Astrocyte of the spinal cord (primary cell): ENCODE measurements at places on chromosomes 4 and X.

- no peak for DNase-seq
These were observed 163.6 kb upstream of the FAT1 start for GRCh38 chr4:186887291-186887700.

GRCh38 chrX:136623396-136623795 lies 24.6 kb upstream of the CD40LG start:
- DNase-seq: no peak

- DNase-seq: peak; percentile 98
These were observed 3.1 kb upstream of the OCIAD2 start for GRCh38 chr4:48909697-48910096.

DNA sequence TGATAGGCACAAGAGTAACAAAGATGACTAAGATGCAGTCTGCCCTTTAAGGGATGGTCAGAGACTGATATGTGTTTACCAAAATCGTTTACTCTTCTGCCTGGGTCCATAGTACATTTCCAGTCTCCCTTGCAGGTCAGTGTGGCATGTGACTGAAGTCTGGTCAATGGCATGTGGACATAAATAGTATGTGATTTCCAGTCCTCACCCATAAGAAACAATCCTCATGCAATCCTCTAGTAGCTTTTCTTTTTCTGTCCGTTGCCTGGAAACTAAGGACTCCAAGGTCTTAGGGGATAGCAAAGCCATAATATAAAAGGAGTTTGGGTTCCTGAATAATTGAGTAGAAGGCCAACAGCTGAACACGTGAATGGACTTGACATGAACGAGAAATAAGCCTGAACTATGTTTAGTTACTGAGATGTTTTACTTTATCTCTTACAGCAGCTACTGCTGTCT lies 1.1 kb downstream of the SLC9B2 start:
- peak; percentile 62 for DNase-seq

GRCh38 chrX:40446921-40447320 lies 133.8 kb upstream of the ATP6AP2 start:
- DNase-seq: no peak

- no peak for DNase-seq
These were observed 429.2 kb upstream of the TRAM1L1 start for GRCh38 chr4:117514391-117515175.

- no peak for DNase-seq
These were observed 173.6 kb upstream of the NUDT6 start for GRCh38 chr4:123096038-123096437.

- no peak for DNase-seq
These were observed 3.6 kb upstream of the SLAIN2 start for GRCh38 chr4:48337731-48338130.

- no peak for DNase-seq
These were observed 85.7 kb upstream of the TBL1X start for GRCh38 chrX:9378980-9379696.

DNA sequence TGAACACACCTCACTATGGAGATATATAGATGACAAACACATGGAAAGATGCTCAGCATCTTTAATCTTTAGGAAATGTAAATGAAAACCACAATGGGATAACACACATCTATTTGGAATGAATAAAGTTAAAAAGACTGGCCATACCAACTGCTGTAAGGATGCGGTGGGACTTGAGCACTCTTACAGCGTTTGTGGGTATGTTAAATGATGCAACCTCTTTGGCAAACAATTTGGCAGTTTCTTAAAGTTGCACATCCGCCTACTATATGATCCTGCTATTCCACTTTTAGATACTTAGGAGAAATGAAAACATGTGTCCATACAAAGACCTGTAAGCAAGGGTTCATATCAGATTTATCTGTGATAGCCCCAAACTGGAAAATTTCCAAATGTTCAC lies 50.7 kb downstream of the MRPL1 start:
- DNase-seq: no peak

DNA sequence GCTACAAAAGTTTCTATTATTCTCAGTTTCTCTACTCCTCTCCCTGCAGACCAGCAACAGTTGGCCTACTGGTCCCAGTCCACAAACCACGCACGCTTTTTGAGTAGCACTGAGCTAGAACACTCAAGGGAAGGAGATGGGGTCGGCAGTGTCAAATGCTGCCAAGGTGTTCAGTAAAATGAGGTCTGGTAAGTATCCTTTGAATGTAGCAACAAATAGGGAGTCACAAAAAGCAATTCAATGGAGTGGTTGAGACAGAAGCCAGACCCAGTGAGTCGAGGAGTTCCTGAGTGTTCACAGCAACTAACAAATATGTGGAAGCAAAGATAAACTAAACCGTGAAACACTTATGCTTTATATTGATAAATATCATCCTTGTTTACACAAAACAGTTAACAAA lies 355.7 kb downstream of the MID1IP1 start:
- DNase-seq: no peak

DNA sequence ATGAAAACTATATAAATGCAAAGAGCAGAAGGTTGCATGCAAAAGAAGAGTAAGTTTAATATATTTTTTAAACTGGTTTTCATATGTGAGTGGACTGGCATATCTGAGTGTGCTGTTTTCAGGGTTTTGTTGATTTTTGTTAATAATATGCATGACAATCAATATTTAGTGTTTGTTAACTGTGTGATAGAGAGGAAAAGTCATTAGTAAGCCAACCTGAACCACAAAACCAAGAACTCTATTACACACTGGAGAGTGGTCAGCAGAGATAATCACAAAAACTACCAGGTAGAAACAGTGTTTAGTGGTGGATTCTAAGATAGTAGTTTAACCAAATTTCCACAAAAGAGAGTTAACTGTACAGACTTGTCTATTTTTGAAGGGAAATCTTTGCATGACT lies 396.9 kb downstream of the GASK1B start:
- no peak for DNase-seq

- DNase-seq: peak; percentile 14
These were observed 36.7 kb downstream of the DHRSX start for GRCh38 chrX:2463973-2464676.

GRCh38 chrX:93875621-93876282 lies 201.7 kb downstream of the FAM133A start:
- DNase-seq: no peak

GRCh38 chrX:73647212-73647611 lies 84.2 kb downstream of the CHIC1 start:
- DNase-seq: no peak

- DNase-seq: no peak
These were observed 360.5 kb downstream of the MID1IP1 start for GRCh38 chrX:39161611-39162255.

- no peak for DNase-seq
These were observed 23.8 kb downstream of the PPP2R2C start for GRCh38 chr4:6448476-6449170.

- no peak for DNase-seq
These were observed 45.7 kb upstream of the MID1 start for GRCh38 chrX:10666102-10666501.

- DNase-seq: no peak
These were observed 55.6 kb downstream of the RHOXF2B start for GRCh38 chrX:120021927-120022326.

- no peak for DNase-seq
These were observed 14.9 kb upstream of the PIM2 start for GRCh38 chrX:48933757-48934156.

DNA sequence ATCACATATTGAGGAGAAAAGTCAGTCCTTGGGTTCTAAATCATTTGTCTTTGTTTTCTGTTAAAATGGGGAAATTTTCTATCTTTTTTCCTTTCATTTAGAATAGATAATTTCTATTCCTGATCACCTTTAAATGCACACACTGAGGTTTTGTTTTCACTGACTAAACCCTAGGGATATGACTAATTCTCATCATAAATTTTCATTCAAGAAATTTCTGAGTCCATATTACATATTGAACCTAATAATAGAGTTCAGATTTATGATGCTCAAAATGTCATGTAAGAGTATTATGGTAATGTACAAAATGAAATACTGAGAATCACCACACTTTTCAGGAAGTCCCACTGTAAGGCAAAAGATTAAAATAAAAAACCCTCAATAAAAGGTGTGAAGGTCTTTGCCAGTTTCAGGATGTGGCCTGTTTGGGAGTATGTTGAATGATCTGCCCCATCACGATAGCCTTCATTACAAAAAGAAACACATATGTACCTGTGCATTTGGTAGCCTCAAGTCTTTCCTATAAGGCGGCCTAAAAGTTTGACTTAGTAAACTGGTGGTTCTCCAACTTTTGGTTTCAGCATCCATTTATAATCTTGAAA lies 49.4 kb downstream of the LEF1 start:
- no peak for DNase-seq

- DNase-seq: peak; percentile 69
These were observed 28.0 kb upstream of the NSUN7 start for GRCh38 chr4:40721730-40722171.

GRCh38 chrX:71256051-71256450 lies 2.1 kb upstream of the ZMYM3 start:
- no peak for DNase-seq

DNA sequence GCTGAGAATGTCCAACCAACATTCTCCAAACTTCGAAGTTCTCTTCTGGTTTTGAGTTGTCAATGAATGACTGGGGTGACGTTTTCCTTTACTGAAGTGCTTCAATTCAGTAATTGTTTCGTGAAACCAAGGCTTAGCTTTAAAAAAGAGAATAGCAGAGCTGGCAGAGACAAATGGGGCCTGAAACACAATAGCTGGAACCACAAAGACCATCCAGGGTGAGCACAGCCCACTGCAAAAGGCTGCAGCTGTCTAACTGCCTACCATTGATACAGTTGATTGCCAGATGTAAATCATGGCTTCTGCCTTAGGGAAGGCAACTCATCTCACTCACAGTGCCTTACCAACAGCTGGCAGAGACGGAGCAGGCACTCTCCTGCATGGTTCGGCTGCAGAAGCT lies 78.7 kb upstream of the ZNF518B start:
- no peak for DNase-seq

- no peak for DNase-seq
These were observed 43.4 kb downstream of the SLC9A7 start for GRCh38 chrX:46715530-46715929.

GRCh38 chr4:101259876-101260275 lies 87.5 kb downstream of the PPP3CA start:
- DNase-seq: peak; percentile 17

GRCh38 chr4:125677665-125678307 lies 363.0 kb downstream of the FAT4 start:
- DNase-seq: no peak

GRCh38 chr4:152356428-152357034 lies 179.4 kb downstream of the FBXW7 start:
- no peak for DNase-seq

DNA sequence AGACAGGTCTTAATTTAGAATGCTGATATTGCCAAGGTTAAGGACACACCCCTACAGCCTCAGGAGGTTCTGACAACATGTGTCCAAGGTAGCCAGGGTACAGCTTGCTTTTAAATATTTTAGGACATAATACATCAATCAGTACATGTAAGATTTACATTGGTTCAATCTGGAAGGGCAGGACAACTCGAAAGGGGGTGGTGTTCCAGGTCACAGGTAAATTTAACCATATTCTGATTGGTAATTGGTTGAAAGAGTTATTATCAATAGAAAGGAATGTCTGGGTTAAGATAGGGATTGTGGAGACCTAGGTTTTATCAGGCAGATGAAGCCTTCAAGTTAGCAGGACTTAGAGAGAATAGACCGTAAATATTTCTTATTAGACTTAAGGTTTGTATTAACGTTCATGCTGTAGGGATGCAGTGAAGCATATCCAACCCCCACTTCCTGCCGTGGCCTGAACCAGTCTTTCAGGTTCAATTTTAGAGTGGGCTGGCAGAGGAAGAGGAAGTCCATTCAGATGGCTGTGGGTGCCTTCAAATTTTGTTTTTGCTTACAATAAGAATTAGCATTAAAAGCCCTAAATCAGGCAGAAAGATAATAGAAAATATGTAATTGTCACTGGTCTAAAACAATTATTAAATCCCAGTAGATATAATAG lies 136.5 kb upstream of the GALNTL6 start:
- no peak for DNase-seq

- DNase-seq: no peak
These were observed 110.6 kb upstream of the PPARGC1A start for GRCh38 chr4:24000470-24000831.

- DNase-seq: no peak
These were observed 233.5 kb downstream of the DCTD start for GRCh38 chr4:182683661-182684060.

DNA sequence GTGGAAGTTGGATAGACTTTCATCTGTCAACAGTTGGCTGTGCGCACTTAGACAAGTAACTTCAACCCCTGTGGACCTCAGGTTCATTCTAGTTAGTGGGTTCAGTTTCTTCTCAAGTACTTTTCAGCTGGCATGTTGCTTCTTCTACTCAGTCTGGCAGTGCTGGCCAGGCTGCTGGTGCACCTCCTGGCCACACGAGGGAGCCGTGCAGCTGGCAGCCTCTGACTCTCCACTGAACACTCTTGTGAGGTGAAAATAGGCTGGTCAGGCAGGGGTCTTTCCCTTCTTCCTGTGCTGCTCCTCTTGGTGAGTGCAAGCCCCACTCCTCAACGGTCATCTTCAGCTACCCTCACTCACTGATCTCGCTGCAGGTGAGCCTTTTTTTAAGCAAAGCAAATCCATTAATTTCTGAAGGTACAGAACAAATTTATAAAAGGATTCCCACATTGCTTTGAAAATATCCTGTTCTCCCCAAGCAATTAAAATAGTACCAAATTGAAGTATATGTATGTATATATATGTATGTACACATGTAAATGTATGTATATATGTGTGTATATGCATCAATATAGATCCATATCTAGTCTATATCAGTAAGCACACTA lies 30.6 kb downstream of the LONRF3 start:
- peak; percentile 36 for DNase-seq

DNA sequence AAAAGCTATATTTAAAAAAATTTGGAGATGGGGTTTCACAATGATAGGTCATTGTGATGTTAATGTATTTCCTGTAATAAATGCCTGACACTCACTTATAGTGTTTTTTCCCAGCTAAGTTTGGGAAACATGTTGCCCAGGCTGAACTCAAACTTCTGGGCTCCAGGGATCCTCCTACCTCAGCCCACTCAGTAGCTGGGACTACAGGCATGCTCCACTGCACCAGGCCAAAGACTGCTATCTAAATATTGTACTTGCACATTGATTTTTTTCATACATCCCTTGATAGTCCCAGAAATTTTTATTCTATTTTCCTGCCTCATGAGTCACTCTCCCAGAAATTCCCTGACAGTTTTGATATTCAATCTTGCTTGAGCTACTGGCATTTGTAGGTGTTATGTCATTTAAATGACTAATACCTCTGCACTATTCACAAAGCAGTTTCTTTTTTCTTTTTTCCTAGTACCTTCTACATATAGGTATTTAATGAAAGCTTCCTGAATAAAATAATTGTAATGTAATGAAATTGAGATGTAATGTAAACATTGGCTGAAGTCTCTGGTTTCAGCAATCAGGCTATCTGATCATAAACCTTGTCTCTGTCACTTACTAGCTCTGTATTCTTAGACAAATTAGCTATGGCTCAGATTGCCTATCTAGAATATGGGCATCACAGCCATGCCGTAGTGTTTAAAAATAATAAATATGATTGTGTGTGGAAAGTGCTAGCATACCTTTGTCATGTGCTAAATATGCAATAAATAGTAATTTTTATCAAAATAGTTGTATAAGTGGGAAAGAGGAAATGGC lies 1973.0 kb upstream of the AGA start:
- DNase-seq: peak; percentile 13
